CD8-positive, alpha-beta memory T cell (primary cell): ENCODE measurements at places on chromosomes 16 and 17.

GRCh38 chr17:21304091-21304490 lies 19.6 kb downstream of the MAP2K3 start:
- no peak for DNase-seq

- DNase-seq = no peak
Measured at GRCh38 chr17:32269377-32269776, 3.7 kb downstream of the RHBDL3 start.

- DNase-seq = no peak
Measured at GRCh38 chr16:12097523-12098428, 121.2 kb downstream of the SNX29 start.

DNA sequence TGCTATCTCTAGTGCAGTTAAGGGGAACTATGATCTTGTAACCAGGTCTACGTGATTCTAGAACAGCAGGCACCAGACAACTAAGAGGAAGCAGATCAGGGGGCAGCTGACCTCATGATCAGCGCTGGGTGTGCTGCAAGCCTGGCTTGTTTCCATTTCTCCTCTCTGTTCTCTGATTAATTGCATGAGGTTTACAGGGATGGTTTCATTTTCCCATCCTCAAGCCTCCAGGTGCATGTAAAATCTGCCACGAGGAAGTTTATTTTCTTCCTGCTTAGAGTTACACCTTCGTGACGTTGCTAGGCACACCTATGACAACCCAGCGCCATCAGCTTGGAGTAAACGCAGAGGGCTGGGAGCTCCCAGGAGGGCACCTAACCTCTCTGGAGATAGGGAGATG lies 4.3 kb upstream of the NUPR1 start:
- DNase-seq = peak; percentile 22

DNA sequence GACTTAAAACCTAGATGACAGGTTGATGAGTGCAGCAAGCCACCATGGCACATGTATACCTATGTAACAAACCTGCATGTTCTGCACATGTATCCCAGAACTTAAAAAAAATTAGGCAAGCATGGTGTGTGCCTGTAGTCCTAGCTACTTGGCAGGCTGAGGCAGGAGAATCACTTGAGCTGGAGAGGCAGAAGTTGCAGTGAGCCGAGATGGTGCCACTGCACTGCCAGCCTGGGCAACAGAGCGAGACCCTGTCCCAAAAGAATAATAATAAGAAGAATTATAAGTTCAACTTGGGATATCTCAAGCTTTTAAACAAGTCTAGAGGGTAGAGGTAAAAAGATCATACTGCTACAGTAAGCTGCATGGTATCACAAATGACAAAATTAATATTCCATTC lies 9.8 kb downstream of the CDC6 start:
- DNase-seq = no peak

DNA sequence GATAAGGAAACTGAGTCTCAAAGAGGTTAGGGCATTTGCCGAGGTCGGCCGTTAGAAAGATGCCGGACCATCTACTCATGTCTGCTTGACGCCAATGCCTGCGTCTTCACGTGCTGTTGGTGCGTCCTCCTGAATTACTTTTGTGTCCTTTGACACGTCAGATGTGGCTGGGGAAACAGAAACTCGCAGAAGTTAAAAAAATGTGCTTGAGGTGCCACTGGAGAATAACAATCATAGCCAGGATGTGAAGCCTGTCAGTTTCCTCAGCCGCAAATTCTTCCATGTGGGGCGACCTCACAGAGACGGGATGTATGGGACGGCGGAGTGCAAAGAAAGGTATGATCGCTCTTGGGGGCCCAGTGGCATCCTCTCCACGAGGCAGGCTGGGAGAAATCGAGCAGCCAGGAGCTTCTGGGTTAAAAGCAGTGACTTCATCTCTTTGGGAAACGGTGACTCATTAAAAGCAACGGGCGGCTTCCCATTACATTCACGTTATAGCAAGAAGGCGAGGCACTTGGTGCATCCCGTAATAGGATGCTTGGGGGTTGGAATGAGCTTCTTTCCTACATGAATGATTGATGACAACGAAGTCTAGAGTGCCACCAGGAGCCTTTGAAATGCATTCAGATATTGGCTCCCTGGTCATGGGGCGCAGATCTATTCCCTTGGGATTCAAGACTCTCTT lies 67.8 kb downstream of the BMERB1 start:
- DNase-seq = no peak

DNA sequence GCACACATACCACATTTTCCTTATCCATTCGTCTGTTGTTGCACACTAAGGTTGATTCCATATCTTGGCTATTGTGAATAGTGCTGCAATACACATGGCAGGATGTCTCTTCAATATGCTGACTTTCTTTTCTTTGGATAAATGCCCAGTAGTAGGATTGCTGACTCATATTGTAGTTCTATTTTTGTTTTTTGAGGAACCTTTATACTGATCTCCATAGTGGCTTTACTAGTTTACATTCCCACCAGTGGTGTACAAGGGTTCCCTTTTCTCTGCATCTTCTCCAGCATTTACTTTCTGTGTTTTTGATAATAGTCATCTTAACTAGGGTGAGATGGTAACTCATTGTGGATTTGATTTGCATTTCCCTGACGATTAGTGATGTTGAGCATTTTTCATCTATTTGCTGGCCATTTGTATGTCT lies 118.1 kb downstream of the STXBP4 start:
- no peak for DNase-seq

- no peak for DNase-seq
Measured at GRCh38 chr16:79767421-79768275, 167.1 kb upstream of the MAF start.

DNA sequence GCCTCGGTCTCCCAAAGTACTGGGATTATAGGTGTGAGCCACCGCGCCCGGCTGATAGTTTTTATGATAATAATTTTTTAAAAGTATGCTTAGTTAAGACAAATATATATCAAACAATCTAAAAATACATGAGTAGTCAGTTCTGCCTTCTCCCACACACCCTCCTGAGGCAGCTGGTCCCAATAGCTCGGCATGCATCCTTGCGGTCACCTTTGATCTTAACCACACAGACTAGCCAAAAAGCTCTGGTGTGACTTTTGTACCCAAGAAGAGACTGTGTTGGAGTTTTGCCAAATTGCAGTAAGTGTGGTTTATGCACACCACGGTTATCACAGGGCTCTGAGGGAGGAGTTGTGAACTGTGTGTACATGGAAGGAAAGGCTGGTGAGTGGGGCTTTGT lies 25.6 kb downstream of the ATP6V0A1 start:
- peak; percentile 77 for DNase-seq

DNA sequence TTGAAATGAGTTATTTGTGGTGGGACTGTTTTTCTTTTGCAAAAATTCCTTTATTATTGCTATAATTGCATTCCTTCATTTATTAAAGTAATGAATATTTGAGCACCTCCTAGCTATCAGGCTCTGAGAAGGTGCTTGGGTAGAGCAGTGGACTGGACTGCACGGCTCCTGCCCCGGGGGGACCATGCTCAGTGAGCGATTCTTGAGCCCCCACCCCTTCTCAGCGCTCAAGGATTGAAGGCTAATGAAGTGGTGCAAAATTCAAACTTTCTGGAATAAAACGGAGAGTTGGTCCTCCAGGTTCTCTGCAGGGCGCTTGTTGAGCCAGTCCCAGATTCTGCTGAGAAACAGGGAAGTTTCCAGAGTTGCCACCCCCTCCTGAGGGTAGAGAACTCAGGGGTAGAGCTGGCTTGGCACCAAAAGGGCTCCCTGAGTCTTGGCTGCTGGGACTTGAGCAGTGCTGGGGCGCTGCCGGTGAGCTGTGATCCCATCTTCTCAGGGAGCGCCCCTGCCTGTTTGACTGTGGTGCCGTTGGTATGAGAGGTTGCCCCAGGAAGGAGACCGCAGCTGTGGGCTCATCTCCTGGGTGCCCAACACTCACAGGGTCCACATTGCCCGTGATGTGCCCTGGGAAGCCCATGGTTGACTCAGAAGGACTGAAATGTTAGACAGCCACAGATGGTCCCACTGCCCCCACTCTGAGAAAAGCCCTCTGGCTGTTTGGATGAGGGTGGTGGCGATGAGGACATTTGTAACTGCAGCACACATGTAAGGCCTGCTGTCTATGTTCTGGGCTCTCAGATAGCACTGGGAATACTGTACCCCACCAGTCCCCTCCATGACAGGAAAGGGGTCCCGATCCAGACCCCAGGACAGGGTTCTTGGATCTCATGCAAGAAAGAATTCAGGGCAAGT lies 20.0 kb downstream of the KSR1 start:
- no peak for DNase-seq

DNA sequence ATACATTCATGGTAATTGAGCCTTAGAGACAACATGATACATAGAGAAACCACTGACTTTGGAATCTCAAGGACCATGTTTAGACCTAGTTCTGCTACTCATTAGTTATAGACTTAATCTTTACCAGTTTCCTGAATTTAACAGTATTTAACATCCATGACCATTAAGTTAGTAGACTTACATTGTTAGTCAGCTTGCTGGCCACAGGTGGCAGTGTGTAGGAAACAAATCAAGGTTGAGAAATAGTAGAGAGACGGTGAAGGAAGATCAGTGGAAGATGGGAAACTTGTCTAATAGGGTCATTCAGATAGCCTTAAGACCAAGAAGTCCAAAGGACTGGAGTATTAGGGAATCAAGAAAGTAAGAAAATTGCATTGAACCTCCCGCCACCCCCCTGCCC lies 31.0 kb downstream of the OMG start:
- DNase-seq = no peak

DNA sequence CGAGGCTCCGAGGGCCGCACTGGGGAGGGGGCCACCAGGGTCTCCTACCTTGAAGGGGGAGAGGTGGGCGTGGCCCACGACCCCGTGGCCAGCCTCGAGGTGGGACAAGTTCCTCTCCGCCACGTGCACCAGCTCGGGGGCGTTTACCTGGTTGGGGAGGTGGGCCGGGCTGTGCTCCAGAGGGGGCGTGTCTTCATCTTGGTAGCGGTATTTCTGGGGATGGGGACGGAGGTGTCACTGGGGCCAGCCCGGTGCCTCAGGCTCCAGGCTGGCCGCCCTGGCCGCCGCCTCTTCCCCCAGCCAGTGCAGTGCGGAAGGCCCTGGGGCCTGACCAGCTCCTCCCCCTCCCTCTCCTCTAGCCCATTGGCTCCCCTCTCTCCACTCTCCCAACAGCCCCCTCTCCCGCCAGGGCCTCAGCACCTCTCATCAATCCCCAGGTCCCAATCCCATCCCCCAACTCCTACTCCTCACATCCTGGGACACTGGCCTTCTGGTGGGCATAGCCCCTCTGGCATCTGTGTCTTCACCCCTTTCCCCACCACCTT lies 11.5 kb downstream of the DLG4 start:
- DNase-seq = no peak

GRCh38 chr16:1377406-1378010 lies 25.8 kb downstream of the GNPTG start:
- DNase-seq = no peak

DNA sequence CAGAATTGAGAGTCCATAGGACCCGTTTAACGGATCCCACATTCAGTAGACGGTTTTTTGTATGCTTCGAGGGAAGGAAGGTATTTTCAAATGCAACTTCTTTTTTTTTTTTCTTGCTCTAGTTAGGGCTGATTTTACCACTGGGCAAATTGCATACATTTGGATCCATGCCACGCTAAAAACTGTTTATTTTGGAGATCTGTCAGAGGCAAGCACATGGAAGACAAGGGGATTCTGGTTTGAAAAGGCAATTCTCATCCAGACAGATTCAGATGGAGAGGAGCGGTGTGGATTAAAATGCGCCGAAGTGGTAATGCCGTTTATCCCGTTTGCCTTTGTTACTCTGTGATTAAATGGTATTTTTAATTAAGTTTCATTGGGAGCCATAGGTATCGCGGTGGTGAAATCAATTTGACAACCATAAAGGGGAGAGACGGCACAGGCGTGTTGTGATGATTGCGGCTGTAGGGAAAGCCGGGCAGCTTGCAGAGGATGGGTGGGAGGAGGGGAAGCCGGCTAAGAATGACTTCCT lies 170.4 kb downstream of the IRX3 start:
- DNase-seq = no peak

DNA sequence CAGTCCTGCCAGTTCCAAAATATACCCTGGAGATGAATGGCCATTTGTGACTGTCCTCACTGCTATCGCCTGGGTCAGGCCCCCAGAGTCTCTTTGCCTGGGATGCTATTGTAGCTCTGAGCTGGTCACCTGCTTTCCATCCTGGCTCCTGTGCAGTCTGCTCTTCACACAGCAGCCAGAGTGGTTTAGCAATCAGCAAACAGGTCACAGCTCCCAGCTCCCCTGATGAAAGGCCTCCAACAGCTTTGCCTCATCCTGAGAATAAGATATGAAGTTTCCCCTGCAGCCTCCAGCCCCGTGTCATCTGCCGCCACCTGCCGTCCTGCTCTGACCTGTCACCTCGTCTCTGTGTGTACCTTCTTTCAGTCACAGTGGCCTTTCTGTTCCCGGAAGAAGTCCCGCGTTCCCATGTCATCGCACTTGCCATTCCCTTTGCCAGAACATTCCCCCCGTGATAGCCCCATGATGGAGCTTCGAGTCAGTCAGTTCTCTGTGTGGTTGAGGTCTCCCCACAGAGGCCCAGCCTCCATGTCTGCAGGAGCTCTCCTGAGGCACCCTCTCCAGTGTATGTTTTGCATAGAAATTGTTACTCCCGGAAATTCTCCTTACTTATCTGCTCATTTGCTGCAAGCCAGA lies 281.5 kb downstream of the SNX29 start:
- DNase-seq = no peak

DNA sequence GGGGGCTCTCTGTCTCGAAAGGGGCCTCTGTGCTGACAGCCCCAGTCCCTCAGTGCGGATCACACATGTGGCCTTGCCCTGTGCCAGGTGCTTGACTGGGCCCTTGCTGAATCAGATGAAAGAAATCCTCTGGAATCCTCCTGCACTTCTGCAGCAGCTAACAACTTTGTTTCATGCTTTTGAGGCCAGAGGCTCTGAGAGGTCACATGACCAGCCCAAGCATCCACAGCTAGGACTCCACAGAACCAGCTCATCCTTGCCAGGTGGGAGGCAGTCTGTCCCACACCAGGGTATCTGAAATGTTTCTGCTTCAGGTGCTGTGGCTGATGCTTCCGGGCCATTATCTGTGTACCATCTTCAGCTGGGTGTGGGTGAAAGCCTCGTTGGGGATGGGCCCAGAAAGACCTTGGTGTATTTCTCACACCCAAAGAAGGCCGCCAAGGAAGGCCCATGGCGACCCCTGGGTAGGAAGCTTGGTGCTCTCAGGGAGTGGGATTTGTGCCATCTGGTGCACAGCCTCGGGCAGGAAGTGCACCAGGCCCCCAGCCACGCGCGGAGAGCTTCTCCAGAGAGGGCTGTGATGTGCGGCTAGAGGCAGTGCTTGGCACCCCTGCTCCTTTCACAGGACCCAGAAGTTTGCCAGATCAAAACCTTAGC lies 143.8 kb downstream of the CLEC16A start:
- no peak for DNase-seq

DNA sequence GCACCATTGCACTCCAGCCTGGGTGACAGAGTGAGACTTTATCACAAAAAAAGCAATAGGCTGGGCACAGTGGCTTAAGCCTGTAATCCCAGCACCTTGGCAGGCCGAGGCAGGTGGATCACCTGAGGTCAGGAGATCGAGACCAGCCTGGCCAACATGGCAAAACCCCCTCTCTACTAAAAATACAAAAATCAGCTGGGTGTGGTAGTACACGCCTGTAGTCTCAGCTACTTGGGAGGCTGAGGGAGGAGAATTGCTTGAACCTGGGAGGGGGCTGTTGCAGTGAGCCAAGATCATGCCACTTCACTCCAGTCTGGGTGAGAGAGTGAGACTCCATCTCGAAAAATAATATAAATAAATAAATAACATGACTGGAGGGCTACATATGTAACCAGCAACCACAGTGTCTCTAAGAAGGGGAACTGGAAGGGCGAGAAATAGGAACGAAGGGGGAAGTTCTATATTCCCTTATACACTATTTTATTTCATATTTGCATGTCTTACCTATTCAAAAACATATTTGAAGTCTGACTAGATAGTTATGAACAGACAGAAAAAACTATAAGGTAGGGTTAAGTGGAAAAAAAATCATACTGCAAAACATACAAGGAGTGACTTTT lies 25.9 kb downstream of the MYH11 start:
- DNase-seq = no peak
